ENCODE measurements at places on chromosomes 4 and X.
A peak's percentile ranks its signal among the peaks of the same experiment; 100 is the strongest.

GRCh38 chr4:102533904-102534303, 32.7 kb downstream of the NFKB1 start:
- DNase-seq: peak; percentile 52

DNA sequence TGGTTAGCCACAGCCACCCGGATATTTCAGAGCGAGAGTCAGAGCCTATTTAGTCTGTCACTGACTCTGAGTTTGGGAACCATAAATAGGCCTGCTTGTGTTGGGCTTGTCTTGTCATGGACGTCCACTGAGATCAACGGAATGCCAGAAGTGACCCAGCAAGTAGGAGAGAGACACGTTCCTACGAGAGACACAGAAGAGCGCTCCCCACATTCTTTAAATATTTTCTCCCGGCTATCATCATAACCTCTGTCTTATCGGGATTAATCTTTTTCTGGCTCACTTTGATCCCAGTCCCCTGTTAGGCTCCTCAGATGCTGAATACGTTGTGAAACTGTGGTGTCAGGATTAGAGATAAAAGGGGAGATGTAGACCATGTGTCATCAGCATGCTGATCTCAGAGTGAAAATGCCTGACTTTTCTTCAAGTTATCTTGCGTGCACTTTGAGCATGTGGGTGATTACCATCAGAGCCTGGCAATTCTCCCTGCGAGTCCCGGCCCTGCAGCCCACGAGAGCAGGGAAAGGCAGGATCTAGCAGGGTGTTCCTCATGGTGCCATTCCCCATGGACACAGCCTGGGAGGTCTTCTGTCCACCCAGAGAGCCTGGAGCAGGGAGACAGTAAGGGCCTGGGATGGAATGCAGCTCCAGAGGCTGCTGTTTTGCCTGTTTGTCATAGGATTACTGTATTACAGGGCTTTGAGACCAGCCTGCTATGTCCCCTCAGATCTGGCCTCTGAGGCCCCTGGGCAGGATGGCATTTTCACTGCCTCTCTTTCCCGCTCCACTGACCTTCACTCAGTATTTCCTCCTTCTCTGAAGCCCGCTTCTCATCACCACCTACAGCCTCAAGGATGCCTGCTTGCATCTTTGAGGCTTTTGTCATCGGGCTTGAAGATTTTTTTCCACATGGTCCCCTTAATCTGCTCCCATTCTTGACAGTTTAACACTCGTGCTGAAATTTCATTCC, 2.8 kb upstream of the TENM3 start:
- no peak for DNase-seq

- no peak for DNase-seq
These were observed 97.3 kb downstream of the SORCS2 start for GRCh38 chr4:7289589-7289988.

- DNase-seq: no peak
These were observed 239.2 kb downstream of the ANK2 start for GRCh38 chr4:113288696-113289095.

DNA sequence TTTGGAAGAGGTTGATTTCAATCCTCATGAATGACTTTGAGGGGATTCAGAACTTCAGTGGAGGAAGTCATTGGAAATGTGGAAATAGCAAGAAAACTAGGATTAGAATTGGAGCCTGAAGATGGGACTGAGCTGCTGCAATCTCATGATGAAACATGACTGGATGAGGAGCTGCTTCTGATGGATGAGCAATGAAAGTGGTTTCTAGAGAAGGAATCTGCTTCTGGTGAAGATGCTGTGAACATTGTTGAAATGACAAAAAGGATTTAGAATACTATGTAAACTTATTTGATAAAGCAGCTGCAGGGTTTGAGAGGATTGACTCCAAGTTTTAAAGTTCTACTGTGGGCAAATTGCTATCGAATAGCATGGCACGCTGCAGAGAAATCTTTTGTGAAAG, 27.1 kb downstream of the EVC start:
- no peak for DNase-seq

DNA sequence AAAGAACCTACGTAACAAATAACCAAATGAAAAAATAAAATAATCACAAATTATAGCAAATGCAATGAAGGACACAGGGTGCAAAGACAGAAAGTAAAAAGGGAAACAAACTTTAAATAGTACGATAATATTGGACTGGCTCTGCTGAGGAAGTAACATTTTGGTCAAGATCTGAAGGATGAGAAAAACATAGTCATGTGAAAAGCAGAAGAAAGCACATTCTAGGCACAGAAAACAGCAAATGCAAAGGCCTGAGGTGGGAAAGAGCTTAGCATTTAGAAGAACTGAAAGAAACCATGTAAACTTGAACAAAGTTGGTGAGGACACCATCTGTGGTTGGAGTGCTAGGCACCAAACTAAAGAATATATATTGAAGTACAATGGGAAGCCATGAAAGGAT, 111.2 kb downstream of the PPP3CA start:
- no peak for DNase-seq

GRCh38 chr4:24809376-24809775, 14.0 kb downstream of the SOD3 start:
- DNase-seq: no peak

- no peak for DNase-seq
These were observed 100.7 kb upstream of the GRPR start for GRCh38 chrX:16022580-16023200.

- DNase-seq: no peak
These were observed 68.8 kb upstream of the ZC4H2 start for GRCh38 chrX:65045001-65045400.

GRCh38 chr4:109126856-109127255, 175.6 kb downstream of the COL25A1 start:
- no peak for DNase-seq

GRCh38 chr4:125346616-125347015, 31.9 kb downstream of the FAT4 start:
- DNase-seq: no peak

- no peak for DNase-seq
These were observed 394.6 kb upstream of the DMD start for GRCh38 chrX:33605997-33606396.

DNA sequence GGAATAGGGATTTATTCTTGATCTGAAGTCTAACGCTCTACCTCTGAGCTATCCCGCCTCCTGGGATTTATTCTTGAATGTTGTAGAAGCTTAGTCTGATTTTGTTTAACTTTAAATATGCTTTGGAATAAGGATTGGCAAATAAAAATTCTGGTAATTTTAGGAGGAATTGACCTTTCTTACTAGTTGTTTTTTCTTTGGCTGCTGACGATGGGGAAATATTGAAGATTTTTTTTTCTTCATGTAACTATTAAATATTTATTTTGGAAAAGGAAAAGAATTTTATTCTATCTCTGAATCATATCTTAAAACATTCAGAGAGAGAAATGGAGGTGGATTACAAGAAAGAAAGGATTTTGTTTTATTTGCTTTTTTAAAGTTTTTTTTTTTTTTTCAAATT, 122.9 kb downstream of the PDLIM5 start:
- no peak for DNase-seq

DNA sequence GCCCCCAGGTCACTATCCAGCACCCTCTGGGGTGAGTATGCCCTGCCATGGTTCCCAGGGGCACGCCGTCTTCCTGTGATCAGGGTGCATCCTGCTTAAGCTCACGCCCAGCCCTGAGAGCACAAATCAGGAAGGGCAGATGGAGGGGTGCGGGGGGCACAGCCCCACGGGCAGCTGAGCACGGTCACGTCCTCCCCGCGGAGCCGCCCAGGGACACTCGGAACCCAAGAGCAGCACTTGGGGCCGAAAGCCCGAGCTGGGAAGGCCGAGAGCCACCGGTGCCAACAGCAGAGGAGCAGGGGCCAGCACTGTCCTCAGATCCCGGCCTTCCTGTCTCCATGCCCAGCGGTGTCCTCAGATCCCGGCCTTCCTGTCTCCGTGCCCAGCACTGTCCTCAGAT, 21.5 kb downstream of the NELFA start:
- no peak for DNase-seq

DNA sequence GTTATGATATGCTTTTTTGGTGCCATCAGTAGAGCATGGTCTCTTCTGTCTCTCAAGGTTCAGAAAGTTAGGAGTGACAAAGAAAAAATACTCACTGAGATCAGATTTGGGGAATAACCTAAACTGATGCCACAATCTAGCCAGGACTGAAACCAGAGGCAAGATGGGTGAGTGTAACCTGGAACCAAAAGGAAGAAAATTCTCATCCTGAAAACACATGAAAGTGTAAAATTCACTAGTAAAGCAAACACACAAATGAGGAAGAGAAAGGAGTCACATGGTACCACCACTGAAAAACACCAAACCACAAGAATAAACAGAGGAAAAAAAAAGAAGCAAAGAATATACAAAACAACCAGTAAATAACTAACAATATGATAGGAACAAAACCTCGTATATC, 96.4 kb downstream of the ANXA10 start:
- DNase-seq: no peak
